NCI-H526 (cell line): ENCODE measurements at places on chromosomes 7 and 10.

DNA sequence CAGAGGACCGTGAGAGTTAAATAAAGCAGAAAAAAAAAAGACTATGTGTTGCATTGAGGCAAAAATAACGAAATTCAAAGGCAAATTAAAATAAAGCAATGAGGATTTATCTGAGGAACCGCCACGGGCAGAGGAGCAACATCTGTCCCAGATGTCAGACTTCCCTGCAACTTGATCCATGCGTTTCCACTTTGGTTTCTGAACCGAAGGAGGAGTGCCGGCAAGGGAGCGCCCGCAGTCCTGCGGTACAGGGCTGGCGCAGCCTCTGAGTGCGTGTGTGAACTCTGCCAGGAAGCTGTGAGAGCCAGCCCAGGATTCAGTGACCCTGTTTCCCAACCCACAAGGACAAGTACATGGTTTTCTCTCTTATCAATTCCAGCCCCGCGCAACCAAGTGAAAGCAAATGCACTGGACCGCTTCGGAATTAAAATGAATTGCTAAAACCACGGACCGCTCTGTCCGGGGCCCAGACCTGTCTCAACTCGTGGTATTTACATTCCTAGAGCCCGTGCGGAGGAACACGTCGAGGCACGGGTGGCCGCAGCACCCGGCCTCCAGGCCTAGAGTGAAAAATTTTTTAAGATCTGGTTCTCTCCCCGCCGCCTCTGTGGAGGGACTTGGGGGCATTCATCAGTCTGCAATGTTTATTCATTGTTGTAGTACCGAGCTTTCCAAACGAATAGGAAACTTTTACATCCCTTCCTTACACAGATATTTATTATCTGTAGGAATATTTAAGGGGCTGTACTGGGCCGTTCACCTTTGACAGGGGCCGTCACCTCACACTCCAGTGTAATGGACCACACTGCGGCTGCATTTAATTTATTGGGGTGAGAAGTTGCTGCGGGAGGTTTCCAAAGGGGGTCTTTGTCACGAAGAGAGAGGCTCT lies 291.5 kb upstream of the NFE2L3 start:
- peak; percentile 84 for DNase-seq

DNA sequence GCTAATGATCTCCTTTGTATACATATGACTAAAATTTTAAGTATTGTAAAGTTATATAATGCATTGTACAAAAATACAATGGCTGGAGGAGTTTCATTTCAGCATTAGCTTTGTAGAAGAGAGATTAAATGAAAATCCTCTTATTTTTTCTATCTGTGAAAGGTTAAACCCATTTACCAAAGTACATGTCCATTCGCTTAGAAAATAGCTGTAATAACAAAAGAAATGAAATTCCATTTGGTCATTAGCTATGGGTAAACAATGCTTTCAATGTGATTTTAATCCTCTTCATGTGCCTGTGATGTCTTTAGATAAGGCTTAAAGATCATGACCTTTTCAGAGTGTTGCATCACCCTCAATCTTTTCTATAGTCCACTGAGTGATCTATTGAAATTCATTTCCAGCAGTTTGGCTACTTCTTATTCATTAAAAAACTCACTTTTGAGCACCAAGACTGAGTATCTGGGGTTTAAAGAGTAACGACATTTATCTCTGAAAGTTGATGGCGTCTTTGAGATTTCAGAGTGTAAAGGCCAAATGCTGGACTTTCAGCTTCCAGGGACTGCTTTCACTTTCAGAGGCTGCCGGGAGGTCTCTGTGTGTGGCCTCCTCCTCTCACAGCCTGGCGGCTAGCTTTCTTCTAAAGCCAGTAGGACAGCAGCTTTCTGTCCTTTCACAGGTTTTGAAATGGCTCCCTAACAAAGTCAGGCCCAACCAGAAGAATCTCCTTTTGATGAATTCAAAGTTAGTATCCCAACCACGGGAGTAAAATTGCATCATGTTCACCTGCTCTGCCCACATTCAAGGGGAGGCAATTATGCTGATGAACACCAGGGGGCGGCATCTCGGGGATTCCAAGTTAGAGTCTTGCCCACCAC lies 701.4 kb upstream of the COBL start:
- no peak for DNase-seq

GRCh38 chr10:68364101-68364886 lies 31.6 kb upstream of the PBLD start:
- no peak for DNase-seq

- DNase-seq, result no peak
These were observed 100.4 kb downstream of the TAX1BP1 start for GRCh38 chr7:27840313-27840712.

DNA sequence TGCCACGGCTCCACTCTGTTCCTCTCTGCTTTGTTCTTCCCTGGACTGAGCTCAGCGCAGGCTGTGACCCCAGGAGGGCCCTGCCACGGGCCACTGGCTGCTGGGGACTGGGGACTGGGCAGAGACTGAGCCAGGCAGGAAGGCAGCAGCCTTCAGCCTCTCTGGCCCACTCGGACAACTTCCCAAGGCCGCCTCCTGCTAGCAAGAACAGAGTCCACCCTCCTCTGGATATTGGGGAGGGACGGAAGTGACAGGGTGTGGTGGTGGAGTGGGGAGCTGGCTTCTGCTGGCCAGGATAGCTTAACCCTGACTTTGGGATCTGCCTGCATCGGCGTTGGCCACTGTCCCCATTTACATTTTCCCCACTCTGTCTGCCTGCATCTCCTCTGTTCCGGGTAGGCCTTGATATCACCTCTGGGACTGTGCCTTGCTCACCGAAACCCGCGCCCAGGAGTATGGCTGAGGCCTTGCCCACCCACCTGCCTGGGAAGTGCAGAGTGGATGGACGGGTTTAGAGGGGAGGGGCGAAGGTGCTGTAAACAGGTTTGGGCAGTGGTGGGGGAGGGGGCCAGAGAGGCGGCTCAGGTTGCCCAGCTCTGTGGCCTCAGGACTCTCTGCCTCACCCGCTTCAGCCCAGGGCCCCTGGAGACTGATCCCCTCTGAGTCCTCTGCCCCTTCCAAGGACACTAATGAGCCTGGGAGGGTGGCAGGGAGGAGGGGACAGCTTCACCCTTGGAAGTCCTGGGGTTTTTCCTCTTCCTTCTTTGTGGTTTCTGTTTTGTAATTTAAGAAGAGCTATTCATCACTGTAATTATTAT lies 1.2 kb downstream of the CLDN4 start:
- DNase-seq, result peak; percentile 92

DNA sequence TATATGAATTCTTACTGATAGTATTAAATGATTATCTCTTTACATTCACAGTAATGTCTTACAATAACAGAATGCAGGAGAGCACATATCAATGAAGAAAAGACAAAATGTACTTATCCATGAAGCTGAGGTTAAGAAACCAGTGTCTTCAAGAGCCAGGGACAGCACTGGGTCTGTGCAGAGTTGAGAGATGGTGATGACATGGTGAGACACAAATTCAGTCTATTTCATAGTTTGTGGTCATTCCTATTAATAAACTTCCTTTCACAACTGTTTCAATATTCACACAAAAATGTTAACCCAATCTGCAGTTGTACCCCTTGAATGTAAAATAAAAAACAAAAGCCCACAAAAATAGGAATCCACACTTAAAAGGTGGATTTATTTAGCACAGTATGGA lies 5.3 kb upstream of the MAGI2 start:
- no peak for DNase-seq

GRCh38 chr10:42697926-42698325 lies 59.6 kb upstream of the ZNF33B start:
- DNase-seq, result no peak

DNA sequence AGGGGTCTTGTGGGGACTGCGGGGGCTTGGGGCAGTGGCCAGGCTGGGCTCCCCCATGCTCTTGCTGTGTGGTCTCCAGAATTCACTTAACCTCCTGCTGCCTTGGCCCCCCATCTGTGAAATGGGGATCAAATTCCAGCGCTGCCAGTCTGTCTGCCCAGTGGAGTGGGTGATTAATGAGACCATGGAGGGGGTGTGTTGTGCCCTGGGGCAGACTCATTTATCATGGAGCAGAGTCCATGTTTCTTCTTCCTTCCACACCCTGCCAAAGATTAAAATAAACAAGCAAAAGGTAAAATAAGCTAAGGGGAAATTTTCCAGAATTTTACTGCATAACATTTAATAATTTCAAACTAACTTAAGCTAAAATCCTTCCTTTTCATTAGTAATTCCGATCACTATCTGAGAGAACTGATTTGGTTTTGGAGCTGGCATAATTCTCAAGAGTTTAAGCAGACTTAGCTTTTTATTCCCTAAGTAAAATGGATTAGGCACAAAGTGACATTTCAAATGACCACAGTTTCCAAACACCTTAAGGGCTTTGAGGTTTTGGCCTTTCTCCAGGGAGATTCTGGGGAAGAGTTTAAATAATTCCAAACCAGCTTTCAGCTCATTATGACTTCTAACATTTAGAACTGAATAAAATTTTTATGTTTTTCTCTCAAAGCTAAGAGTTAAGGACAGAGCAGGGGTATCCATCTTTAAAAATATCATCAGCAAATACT lies 211.9 kb downstream of the CXCL12 start:
- DNase-seq, result no peak

GRCh38 chr7:77802557-77803405 lies 4.2 kb downstream of the PHTF2 start:
- no peak for DNase-seq

- no peak for DNase-seq
These were observed 36.6 kb downstream of the ABCB5 start for GRCh38 chr7:20651960-20652544.

GRCh38 chr10:3924344-3924743 lies 139.3 kb upstream of the KLF6 start:
- no peak for DNase-seq

- no peak for DNase-seq
These were observed 1025.0 kb upstream of the CELF2 start for GRCh38 chr10:9992661-9993060.

DNA sequence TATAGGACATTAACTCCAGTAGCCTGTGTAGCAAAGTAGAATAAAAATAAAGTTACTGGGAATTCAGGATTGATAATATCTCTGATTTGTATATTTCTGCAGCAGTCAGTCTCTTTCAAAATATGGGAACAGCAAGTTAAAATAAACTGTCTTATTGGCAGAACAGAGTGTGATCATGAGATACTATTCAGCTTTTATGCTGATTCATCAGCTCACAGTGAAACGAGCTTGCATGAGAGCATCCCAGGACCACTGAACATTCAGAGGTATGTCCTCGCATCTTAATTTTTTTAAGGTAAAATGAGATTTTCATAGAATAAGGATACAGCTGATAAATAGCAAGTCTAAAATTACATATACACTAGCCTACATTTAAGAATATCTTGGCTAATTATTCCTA lies 282.5 kb upstream of the MYO3A start:
- no peak for DNase-seq

DNA sequence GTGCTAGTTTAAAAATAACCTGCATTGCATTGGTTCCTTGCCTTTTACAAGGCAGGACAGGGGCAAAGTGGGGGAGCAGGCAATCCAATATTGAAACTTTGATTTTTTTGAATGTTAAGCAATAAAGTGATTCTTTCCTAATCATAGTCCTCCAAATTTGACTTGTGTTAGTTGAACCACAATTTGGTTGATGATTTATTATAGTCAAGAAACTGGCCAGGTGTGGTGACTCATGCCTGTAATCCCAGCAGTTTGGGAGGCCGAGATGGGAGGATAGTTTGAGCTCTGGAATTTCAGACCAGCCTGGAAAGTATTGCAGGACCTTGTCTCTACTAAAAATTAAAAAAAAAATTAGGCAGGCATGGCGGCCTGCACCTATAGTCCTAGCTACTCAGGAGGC lies 27.9 kb upstream of the ABLIM1 start:
- no peak for DNase-seq

DNA sequence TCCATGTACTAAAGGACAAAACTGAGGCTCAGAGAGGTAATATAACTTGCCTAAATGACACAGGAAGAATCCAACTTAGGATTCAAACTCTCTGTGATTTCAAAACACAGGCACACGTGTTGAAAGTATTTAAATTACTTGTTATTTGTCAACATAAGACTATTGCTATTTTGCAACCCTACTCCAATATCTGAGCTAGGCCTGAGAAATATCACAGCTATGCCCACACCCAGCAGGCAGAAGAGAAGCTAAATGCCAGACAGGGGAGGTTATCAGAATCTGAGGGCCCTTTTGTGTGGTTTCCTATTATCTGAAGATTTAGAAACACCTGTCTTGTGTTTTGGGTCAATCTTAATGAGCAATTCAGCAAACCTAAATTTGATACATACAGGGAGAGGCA lies 204.3 kb downstream of the ANK3 start:
- no peak for DNase-seq

DNA sequence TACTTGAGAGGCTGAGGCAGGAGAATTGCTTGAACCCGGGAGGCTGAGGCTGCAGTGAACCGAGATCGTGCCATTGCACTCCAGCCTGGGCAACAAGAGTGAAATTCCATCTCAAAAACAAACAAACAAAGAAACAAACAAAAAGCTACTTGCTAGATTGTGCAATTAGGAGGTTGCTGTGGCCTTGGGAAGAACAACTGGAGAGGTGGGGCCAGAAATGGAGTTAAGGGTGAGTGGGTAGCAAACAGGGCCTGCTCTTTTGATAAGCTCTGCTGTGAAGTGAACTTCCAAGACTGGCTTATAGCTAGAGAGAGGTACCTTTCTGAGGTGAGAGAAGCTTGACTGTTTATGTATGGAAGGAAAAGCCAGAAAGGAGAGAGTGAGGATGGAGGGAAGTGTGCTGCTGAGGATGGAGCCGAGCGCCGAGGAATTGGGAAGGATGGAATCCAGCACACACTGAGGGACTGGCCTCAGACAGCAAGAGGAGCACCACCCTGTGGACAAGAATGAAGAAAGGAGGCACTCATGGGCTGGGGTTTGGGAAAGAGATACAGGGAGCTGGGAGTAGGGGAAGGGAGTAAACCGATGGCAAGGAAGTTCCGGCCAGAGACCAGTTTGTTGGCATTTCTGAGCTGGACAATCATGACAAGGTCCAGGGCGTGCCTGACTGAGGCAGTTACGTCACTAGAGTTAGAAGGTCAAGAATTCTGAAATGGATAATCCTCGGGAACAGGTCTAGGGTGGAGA lies 7.0 kb upstream of the RPEL1 start:
- no peak for DNase-seq

DNA sequence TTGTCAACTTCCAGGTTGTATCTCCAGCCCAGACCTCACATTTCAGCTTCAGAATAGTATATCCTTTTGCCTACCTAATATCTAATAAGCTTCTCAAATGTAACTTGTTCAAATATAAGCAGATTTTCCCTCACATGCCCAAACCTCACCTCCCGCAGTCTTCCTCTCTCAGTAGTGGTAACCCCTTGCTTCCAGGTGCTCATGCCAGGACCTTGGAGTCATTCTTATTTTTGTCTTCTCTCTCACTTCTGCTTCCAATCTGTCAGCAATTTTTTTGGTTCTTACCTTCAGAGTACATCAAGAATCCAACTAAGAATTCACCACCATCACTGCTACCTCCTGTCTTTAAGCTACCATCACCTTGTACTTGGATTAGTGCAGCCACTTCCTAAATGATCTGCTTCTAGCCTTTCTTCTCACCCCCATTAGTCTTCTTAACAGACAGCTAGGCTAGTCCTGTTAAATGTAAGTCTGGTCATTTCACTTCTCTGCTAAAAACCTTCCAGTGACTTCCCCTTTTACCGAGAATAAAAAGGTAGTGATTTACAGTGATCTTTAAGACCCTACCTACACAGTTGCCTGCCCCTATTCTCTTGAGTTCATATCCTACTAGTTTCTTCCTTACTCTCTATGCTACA lies 14.0 kb downstream of the ANKIB1 start:
- DNase-seq, result no peak
